ENCODE measurements at places on chromosomes 2 and 18.
A peak's percentile ranks its signal among the peaks of the same experiment; 100 is the strongest.

GRCh38 chr2:96245609-96246390 is 20.0 kb downstream of the TMEM127 start:
- DNase-seq: no peak

- no peak for DNase-seq
These were observed 20.8 kb downstream of the DGUOK start for GRCh38 chr2:73947412-73948018.

DNA sequence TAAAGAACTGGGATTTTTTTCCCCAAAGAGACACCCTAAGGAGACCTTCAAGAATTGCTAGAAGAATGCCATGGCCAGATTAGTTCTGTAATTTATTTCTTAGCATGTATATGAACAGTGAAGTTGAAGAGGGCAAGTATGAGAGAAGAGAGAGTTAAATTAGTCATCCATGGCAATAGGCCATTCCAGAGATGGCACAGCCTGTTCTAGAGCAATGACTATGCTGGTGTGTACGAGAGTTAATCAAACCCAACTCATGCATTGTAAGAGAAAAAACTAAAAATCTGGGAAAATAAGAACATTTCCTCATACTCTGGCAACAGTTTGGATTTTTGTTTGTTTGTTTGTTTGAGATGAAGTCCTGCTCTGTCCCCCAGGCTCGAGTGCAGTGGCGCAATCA is 112.1 kb upstream of the PIK3C3 start:
- no peak for DNase-seq

DNA sequence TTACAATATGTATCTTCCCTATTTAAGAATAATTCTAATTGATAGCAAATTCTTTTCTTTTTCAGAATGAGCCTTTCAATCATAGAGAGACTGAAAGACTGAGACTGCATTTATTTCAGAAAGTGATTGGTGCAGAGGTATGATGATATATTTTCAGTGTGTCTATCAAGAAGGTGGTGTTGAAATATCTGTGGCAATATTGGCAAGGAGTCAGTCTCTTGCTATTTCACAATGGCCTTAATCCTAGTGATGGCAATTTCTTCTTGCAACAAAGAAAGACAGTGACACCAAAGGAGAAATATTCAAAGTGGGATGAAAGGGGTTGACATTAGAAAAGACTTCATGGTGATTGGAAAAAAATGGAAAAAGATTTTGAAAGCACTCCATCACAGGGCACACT is 21.7 kb upstream of the ZBTB14 start:
- DNase-seq: no peak

DNA sequence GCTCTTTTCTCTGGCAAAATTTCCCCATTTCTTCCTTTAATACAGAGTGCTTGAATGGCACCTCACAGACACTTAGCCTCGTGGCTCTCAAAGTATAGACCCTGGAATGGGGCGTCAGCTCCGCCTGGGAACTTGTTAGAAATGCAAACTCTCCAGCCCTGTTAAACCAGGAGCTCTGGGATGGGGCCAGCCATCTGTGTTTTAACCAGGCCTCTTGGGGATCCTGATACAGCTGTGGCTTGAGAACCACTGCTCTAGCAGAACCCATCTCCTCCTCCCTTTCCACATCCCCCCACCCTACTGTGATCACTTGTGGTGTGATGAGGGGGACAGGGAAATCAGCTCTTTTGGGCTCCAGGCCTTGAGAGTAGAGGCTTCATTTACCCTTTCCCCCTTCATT is 15.9 kb downstream of the LTBP1 start:
- DNase-seq: no peak

DNA sequence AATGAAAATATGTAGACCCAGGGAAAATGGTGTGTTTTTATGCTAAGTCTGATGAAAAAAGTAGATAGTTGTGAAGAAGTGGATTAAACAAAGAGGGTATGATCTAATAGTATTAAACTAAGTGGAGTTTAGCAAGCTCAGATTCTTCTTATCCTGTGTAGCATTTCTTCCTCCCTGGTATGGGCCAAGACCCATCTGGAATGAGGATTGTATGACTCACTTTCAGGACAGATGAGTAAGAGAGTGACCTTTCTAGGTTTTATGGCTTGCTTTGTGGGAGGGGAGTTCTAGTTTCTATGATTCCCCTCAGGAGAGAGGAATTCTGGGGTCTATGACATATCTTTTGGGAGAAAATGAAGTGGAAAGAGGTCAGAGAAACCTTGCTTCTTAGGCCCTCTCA is 550.1 kb downstream of the SPAG16 start:
- DNase-seq: no peak

DNA sequence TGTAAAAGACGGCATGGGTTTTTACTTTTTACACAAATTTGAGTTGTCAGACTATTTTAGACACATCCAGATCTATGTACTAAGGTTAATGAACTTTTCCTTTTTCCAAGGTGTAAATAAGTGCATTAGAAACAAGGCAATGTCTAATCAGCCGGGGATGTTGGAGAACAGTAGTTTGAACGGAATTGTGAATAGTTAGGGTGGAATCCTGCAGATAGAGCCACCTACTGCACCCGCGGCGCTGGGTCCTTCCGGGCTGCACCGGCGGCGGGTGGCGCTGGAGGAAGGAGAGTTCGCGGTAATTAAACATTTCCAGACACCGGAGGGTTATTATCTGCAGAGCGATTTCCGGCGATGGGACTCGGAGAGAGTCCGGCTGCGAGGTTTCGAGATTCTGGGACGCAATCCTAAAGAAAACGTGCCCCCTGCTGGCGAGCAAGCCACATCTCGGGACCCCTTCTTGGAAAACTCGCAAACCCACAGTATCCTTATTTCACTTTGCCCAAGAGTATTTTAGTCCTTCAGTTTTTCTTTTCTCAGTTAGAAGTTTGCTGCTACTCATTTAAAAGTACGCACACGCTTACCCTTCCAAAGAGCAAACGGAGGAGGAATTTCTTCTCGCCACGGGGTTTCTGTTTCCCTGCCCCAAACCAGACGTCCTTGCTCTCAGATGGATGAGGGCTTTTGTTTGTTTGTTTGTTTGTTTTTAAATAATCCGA is 4.5 kb upstream of the OSR1 start:
- no peak for DNase-seq

GRCh38 chr2:36044411-36044810 is 311.2 kb upstream of the CRIM1 start:
- DNase-seq: no peak

DNA sequence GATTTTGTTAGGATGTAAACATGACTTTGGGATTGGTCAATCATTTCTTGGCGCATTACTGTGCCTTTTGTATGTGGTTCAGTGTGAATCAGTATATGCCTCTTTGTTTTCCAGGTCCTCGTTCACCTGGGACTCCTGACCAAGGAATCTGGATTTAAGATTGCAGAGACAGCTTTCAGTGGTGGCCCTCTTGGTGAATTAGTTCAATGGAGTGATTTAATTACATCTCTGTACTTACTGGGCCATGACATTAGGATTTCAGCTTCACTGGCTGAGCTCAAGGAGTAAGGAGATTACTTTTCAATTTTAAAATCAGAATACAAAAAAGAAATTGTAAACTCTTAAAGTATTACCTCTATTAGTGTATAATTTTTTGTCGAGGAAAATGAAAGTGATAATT is 87.6 kb downstream of the MGAT5 start:
- no peak for DNase-seq

GRCh38 chr2:119015845-119016244 is 73.9 kb downstream of the MARCO start:
- DNase-seq: no peak

- DNase-seq: no peak
These were observed 134.4 kb upstream of the LTBP1 start for GRCh38 chr2:32812316-32812715.

GRCh38 chr2:38739524-38739923 is 11.6 kb downstream of the SRSF7 start:
- DNase-seq: no peak

GRCh38 chr2:101806123-101806522 is 108.6 kb downstream of the MAP4K4 start:
- peak; percentile 22 for DNase-seq

Data from germinal center (tissue), 1 donor.